CD4-positive, alpha-beta T cell treated with Interleukin-2 at 100 ng/mL for 4 hours (primary cell): ENCODE measurements at places on chromosomes 1 and 21.
A peak's percentile ranks its signal among the peaks of the same experiment; 100 is the strongest.

DNA sequence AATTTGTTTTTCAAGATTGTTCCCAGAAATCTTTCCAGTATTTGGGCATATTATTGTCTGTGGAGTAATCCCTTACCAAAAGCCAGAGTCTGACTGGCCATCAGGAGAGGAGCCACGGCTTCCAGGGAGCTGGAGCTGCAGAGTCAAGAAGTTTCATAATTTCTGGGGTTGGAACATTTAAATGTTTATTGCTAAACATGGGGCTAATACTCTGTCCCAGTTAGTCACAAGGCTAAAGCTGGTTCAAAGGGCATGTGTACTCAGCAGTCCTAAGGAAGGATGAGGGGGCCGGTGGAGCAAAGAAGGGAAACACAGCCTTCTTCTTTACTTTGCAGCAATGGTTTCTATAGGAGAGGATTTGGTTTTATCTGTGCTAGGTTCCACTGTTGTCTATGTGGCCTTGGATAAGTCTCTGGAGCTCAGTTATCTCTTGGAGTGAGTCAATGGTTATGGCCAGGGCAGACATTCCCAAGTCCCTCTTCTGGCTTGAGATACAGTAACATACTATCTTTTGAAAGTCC is 9.5 kb downstream of the DENND2D start:
- DNase-seq, result no peak

GRCh38 chr1:9860887-9861286 is 37.1 kb upstream of the CLSTN1 start:
- DNase-seq, result no peak

DNA sequence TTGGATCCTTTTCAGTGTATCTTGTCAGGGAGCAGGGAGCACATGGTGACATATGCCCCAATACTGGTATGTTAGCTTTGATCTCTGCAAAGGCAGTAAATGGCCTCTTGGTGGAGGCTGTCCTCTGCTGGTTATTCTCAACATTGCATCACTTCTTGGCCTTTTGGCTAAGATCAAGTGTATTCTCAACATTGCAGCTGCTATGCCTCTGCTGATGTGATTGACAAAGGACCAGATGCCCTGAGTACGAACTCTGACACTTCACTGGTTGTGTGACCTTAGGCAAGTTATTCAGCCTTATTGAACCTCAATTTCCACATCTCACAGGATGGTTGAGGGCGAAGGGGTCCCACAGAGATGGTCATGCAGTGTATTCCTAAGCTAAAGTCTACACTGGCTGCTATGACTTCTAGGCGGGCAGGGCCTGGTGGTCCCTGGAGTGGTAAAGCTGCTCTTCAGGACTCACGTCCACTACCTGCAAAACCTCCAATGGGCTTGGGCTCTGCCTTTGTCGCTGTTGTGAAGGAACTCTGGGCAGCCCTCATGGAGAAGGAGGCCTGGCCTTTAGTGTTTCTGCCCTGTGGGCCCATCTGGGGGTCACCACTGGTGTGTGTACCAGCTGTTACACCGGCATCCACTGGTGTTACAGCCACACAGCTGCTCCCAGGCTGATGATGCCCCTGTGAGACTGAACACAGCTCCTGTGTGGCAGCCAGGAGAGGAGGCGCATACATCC is 64.8 kb downstream of the DNTTIP2 start:
- DNase-seq, result peak; percentile 58

- DNase-seq, result no peak
These were observed 157.6 kb downstream of the PGBD5 start for GRCh38 chr1:230268371-230269170.

DNA sequence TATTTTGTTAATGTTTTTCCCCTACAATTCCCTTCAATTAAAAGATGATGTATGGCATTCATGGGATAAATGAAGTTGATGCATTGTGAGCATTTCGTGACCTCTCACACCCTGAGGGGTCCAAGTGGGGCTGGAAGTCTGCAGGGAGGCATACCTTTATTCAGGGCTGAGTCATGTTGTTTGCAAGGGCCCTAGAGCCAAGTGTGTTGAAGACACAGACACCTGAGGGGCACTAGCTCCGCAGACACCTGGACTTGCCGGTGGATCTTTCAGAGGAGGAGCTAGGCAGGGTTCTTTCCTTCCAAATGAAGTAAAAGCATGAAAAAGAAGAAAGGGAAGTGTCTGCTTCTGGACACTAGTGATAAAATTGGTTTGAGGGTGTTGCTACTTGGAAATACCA is 57.0 kb upstream of the RGS7 start:
- no peak for DNase-seq

DNA sequence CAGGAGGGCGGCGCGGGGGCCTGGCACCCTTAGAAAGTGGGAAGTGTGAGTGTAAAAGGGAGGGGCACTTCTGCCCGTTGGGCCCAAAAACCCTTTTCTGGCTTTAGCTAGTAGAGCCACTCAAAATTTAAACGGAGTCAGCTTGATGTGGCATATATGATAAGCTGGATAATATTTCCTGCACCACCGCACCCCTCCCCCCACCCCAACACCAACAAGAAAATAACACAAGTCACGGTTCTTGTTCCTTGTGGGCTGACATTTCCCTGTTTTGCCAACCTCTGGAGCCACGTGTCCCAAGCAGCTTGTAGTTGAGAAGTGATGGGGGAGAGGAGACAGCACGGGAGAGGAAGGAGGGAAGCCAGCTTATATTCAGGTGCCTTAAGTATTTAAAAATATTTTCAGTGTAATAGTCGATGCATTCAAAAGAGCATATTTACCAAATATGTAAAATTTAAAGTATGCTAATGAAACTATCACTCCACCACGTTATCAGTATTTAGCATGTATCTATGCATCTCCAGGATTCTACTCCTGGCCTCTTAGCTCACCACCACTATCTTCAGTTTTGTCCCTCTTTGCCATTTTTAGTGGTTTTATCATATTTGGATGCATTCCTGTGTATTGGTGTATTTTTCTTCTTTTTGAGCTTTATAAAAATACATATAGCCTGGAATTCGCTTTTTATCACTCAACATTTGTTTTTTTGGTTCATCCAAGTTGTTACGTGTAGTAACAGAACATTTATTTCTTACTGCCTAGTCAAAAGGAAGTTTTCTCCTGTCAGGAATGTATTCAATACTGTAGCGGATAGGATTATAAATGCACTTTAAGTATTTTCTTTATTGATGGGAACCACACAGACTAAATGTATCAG is 773 bp upstream of the DDX59 start:
- no peak for DNase-seq

- DNase-seq, result no peak
These were observed 457.4 kb downstream of the SETD4 start for GRCh38 chr21:35602811-35603362.

GRCh38 chr1:177471244-177471643 is 300.5 kb downstream of the BRINP2 start:
- DNase-seq, result no peak

GRCh38 chr21:46486481-46487126 is 27.9 kb downstream of the DIP2A start:
- DNase-seq, result no peak

- DNase-seq, result no peak
These were observed 14.9 kb upstream of the RAB3GAP2 start for GRCh38 chr1:220287129-220287528.

- no peak for DNase-seq
These were observed 144.3 kb upstream of the SYT6 start for GRCh38 chr1:114298008-114298407.

DNA sequence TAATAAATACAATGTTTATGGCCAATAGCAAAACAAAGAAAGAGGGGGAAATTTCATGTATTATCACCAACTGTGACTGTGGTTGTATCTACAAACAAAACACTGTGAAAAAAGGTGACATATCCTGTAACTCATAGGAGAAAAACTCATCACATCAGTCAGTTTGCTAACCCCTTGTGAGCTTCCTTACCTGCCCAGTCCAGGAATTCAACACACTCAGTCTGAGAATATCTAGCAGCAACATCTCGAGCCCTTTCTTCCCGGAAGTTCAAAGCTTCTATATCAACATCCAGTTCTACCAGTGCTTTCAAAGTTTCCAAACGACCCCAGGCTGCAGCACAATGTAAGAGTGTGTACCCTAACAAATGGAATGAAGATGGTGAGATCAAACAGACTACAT is 11.5 kb downstream of the TEX50 start:
- DNase-seq, result no peak

- DNase-seq, result no peak
These were observed 23.8 kb upstream of the CENPF start for GRCh38 chr1:214579183-214579582.

GRCh38 chr21:15408089-15408488 is 321.7 kb upstream of the USP25 start:
- no peak for DNase-seq

DNA sequence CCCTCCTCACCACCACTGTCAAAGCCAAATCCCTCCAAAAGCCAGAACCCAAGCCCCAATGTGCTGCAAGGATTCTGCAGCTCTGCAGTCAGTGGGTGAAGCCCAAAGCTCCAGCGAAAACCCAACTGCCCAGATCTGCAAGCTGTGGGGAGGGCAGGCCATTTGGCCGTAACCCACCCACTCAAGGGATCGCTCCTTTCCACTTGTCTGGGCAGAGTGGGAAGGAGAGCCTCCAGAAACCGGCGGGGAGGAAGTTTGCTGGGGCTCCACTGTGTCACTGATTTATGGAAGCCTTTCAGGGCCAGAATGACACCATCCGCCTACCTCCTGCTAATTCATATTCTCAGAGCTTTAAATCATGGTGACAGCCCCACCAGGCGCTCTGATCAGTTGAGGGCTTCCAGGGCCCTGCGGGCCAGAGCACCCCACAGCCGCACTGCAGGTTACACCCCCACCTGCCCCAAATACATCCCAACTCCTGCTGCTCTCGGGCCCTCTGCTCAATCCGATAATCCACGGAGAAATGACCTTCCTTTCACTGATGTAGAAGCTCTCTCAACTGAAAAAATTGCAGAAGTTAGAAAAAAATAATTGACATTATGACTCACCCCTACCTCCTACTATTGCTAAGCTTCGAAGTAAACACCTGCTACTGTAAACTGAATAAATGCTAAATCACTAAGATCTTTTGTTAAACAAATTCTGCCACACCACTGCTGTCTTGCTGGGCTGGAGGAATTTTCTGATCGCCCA is 40.6 kb upstream of the RAB4A start:
- DNase-seq, result no peak

DNA sequence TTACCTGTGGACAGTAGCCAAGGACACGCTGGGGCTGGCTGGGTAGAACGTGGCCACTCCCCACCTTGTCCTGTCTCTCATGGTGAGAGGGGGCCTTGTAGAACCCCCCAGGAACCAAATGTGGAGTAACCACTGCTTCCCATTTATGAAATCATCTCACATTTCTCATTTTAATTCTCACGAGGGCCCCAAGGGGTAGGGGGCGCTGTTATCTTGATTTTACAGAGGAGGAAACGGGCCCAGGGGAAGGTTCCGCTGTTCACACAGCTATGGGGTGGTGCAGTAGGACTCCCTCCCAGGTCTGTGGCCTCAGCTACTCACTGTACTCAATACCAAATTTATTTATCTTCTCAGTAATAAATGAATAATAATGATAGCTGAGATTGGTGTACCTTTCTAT is 5.5 kb downstream of the SMPDL3B start:
- peak; percentile 81 for DNase-seq

- no peak for DNase-seq
These were observed at the start of gene PTPRF for GRCh38 chr1:43530483-43531106. Gene PTPRF (plus strand): TSS chr1:43530883. CDS start chr1:43545076, 14,193 bp downstream.

- DNase-seq, result no peak
These were observed 1793.2 kb downstream of the NCAM2 start for GRCh38 chr21:22791376-22791775.

DNA sequence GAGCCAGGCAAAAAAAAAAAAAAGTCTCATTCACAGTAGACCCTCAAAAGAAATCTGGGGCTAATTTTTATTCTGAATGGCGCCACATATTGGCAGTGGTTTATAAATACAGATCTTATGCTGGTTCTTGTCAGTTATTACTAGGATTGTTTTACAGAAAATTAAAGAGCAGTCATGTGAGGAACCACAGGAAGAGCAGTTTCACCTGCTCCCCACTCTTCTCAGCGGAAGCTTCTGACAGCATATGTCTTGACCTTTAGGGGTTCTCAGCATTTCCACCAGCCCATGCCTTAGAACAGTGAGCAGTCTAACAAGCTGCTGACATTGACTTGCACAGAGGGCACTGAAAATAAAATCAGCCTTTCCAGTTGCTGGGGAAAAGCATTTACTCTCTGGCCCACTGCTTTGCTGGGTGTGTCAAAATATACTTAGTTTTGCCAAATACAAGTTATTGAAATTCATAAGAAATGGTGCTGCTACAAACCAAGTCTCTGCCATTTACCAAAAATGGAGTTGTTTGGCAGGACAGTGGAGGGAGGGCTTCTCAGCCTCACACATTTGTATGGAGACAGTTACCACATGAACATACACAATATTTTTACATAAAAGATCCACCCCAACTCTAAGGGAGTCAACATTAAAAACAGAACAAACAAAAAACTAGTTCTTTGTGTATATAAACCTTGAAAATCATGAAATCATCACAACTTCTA is 144.2 kb downstream of the SYT2 start:
- no peak for DNase-seq

GRCh38 chr21:43006874-43007208 is 32.5 kb downstream of the PKNOX1 start:
- no peak for DNase-seq

- DNase-seq, result peak; percentile 30
These were observed 1.7 kb upstream of the JUN start for GRCh38 chr1:58785442-58786058.

- peak; percentile 48 for DNase-seq
These were observed 67.6 kb downstream of the MAP3K21 start for GRCh38 chr1:233394860-233395717.

DNA sequence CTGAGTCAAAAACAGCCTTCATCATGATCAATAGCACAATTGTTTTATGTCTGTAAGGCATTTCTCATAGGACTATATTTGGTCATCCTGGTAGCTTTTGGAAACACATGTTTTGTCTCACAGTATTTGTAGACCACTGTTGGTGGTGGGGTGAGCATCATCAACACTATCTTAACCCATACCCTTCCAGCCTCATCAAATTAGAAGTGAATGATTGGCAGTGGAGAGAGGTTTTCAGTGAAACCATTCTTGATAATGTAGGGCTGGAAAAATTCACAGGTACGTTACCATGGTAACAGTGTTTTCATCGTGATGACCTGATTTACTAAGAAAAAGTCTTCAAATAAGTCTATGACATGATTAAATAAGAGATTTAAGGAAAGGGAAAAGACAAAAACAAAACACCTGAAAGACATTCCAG is 45.3 kb upstream of the C1orf105 start:
- DNase-seq, result no peak

DNA sequence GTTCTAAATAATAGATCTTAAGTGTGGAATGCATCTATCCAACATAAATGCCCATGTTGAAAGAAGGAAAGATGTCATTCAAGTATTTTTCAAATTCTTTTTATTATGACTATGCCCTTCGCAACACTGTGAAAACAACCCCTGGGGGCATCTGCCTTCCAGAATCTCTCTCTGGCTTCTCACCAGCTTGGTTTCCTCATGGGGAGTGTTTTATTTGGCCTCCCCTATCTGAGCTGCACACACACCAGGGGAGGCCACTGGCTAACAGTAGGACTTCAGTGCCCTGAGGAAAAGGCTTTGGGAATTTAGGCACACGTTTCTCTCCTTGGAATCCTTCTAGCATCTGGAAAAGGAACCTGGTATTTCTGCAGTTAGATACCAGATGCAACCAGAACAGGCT is 130.6 kb downstream of the EDEM3 start:
- no peak for DNase-seq
